ENCODE measurements at places on chromosomes 5 and 9. TPM values are rescaled to one million over a fixed set of nuclear protein-coding genes. Genes with fewer than 3 reads are reported as not detected.

Gene DOK3
- 0.37 TPM for total RNA-seq

Gene NNT
- 98.4 TPM for total RNA-seq

GRCh38 chr5:39384271-39384670 is 20.0 kb upstream of the C9 start:
- DNase-seq = no peak

GRCh38 chr5:113809626-113810025 is 296.1 kb downstream of the YTHDC2 start:
- no peak for DNase-seq

- no peak for DNase-seq
Observed at GRCh38 chr5:178469975-178470759, 120.0 kb downstream of the COL23A1 start.

Gene SLC25A48
- total RNA-seq = not detected
